ENCODE measurements at places on chromosomes 2 and 18.

GRCh38 chr2:29225814-29226213 lies 110.6 kb downstream of the CLIP4 start:
- no peak for DNase-seq

DNA sequence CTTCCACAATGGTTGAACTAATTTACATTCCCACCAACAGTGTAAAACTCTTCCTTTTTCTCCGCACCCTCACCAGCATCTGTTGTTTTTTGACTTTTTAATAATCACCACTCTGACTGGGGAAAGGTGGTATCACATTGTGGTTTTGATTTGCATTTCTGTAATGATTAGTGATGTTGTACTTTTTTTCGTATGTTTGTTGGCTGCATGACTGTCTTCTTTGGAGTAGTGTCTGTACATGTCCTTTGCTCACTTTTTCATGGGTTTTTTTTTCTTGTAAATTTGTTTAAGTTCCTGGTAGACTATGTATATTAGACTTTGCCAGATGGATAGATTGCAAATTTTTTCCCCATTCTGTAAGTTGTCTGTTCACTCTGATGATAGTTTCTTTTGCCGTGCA lies 574.8 kb downstream of the KCNJ3 start:
- DNase-seq: no peak

DNA sequence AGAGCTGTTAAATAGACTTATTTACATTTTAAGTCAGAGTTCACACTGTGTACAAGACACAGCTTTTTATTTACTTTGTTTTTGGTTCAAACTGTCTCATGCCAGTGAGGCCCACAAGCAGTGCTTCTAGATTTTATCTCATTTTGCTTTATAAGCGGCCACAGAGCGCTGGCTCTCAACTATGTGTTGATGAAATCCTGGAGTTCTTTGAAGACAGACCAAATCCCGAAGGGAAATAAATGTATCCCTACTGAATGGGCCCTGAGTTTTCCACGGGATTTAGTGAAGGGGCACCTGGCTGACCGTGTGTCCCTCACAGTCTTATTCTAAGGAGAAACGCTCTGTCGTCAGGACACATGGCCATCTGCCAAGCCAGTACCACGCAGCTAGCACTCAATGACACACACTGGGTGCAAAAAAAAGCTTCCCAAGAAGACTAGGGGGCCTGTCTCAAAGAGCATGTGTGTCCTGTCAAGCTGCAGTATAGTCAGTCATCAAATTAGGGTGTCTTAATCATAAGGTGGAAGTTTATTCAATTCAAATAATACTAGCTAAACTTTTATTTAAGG lies 23.4 kb downstream of the LYPD1 start:
- no peak for DNase-seq

- DNase-seq: no peak
These were observed 69.4 kb upstream of the ZNF397 start for GRCh38 chr18:35171315-35171987.

GRCh38 chr2:62036761-62037250 lies 131.3 kb downstream of the COMMD1 start:
- DNase-seq: no peak

DNA sequence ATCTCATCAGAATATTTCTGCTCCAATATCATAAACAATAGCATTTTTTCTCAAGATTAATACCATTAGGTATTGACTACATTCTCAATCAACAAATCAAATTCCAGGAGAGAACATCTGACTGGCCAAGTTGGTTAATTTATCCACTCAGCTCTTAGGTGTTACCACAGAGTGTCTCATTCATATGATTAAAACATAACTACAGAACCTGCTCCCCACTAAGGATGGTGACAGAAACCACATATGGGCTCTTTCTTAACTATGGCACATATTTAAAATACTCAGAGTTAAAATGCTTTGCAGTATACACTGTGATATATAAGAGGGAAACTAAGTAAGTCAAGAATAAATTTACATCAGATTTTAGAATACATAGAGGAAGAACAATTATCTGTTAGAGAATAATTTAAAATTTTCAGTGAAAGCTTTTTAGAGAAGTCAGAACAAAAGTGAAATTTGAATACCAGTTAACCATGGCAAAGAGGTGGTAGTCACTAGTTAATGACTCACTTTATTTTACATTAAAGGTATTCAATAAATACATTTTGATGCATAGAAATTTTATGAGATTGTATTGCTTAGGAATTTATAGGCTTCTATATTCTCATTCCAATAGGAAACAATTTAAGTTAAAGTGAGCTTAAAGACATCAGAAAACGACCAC lies 1120.8 kb upstream of the TMEFF2 start:
- DNase-seq: no peak

GRCh38 chr18:49344825-49345224 lies 115.6 kb downstream of the DYM start:
- no peak for DNase-seq

GRCh38 chr18:74146756-74147155 lies 878 bp downstream of the FBXO15 start:
- no peak for DNase-seq

DNA sequence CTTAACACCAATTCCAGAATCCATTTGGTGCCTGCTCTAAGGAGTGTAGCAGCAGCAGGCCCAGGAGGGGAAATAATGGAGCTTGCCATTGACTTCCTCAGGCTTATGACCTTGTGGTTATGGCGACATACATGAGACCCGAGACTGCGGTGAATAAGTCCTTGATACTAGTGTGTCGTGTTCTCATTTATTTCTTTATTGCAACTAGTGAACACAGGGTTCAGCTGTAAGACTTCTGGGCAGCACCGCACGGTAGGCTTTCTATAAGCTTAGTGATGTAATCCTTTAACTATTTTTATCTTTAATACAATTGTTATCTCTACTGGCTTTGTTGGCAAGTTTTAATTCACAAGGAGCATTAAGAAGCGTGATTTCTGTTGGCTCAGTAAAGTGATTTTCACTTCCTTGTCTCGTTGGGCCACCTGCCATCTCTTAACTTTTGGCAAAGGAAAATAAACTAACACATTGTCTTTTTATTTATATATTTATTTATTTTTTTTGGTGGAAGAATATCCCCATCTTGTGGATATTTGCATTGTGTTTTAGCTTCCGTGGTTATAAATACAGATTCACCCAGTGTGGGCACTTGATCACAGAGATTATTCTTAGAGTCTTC lies 139.8 kb downstream of the LTBP1 start:
- peak; percentile 68 for DNase-seq

DNA sequence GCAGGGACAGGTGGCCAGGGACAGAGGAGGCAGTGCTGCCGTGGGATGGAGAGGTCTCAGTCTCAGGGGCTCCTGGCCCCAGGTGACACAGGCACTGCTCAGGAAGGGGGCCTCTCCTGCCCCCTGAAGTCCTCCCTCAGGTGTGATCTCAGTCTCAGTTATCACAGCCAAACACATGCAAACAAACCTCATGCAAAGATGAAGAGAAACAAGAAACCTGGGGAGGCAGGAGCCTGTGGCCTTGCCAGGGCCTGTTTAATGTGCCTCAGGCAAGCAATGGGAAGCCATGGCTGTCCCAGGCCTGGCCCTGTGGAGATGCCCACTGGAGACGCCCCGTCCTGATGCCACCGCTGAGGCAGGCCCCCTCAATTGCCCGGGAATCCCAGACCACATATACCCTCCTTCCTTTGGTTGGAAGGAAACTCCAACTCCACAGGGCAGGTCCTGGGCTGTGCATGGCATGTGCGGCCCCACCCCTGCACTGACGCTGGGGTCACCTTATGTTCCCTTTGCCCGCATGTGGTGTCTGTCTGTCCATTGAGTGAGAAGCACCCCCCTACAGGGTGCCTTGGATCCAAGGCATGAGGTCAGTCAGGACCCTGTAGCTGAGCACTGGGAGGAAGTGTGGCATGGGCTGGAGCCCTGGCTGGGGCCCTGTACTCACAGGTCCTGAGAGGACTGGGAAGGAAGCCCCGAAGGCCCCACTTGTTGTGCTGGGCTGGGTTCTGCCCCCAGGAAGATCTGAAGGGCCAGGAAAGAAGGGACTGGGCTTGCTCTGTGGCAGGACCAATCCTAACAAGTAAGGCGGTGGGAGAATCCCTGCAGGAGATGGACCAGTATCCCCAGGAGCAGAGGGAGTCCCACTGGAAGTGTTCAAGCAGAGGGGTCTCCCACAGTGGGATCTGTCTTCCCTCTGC lies 68.8 kb upstream of the RAB6C start:
- no peak for DNase-seq

Measured in fibroblast of pulmonary artery (primary cell).